ENCODE measurements at places on chromosomes 3 and 15. TPM values are rescaled to one million over a fixed set of nuclear protein-coding genes. Genes with fewer than 3 reads are reported as not detected.

Gene GABRR3
- total RNA-seq = not detected

- H3K4me1 ChIP-seq = peaks cover 10% of the 10 kb centered on the region
- no peaks in the 10 kb centered on the region for H3K27me3 ChIP-seq
- no peak overlapping the region for H3K27ac ChIP-seq
- no peak for DNase-seq
Measured at GRCh38 chr3:195241592-195242355, 29.2 kb downstream of the XXYLT1 start.

DNA sequence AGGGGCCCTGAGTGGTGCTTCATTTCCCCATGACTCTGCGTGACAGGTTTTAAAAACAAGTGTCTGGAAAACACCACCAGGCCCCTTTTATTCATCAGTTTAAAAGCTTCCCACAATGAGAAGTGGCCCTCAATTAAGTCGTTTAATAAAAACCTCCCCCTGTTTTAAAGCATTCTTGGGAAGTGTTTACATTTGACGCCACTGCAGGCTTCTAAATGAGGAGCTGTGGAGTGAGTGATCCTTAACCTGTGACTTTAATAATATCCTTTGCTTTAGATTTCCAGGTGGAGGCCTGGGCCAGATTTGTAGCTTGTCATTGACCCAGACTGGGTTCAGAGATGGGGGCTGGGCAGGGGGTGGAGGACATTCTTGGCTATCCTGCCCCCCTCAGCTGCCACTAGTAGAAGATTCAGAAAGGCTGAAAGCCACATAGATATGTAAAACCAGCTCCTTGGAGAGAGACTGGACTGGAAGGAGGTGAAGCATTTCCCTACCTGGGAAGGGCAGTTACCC, 11.3 kb downstream of the CGNL1 start:
- no peaks in the 10 kb centered on the region for H3K4me1 ChIP-seq
- DNase-seq = no peak
- no peaks in the 10 kb centered on the region for H3K36me3 ChIP-seq
- H3K4me3 ChIP-seq = no peak overlapping the region

GRCh38 chr15:62591842-62592838, 427.1 kb upstream of the C2CD4B start:
- peaks cover 12% of the 10 kb centered on the region for H3K27me3 ChIP-seq
- no peak overlapping the region for H3K4me3 ChIP-seq
- no peaks in the 10 kb centered on the region for H3K4me1 ChIP-seq
- DNase-seq = no peak
- no peaks in the 10 kb centered on the region for H3K36me3 ChIP-seq

DNA sequence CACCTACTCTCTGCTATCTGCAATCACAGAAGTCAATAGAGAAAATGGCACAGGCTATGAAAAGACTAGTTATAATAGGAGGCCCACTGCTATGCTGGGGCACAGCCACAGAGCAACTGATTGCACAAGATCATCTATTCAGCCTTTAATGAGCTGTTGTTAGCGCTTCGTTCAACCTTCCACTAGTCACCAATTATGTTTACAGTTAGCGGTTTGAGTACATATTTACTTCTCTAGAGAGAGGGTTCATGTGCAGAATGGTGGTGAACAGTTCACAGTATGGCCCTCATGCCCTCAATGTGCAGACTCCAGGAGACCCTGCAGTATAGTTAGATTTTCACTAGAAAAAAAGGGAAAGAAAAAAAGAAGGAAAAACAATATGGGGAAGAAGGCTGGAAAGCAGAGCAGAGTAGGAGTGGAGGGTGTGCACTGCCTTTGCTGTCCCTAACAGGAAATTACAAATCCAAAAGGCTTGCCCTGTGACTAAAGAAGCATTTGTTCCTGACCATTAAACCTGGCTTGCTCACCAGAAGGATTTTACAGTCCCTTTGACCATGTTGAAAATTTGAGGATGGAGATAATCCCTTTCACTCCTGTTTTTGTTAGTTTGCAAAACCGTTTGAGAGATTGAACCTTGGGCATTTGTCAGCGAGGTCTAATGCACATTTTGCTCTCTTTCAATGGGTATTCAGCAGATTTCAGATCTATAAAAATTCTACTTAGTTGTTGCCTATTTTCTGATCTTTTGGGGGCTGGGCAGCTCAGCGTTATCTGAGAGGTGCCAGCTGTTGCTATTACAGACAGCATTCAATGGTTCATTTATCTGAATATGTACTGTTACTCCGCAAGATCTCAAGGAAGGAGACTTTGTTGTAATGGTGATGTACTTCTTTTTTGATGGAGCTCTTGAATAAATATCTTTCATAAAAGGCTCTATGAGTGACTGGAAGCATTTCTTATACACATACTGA, 296.1 kb downstream of the LSAMP start:
- H3K4me3 ChIP-seq = no peak overlapping the region
- H3K27ac ChIP-seq = no peak overlapping the region
- H3K27me3 ChIP-seq = no peaks in the 10 kb centered on the region
- no peak for DNase-seq

Measured in activated CD8-positive, alpha-beta T cell treated with anti-CD3 and anti-CD28 coated beads for 36 hours (primary cell).